Esophagus muscularis mucosa (tissue), 4 donors: ENCODE measurements at places on chromosomes 1 and 21.

DNA sequence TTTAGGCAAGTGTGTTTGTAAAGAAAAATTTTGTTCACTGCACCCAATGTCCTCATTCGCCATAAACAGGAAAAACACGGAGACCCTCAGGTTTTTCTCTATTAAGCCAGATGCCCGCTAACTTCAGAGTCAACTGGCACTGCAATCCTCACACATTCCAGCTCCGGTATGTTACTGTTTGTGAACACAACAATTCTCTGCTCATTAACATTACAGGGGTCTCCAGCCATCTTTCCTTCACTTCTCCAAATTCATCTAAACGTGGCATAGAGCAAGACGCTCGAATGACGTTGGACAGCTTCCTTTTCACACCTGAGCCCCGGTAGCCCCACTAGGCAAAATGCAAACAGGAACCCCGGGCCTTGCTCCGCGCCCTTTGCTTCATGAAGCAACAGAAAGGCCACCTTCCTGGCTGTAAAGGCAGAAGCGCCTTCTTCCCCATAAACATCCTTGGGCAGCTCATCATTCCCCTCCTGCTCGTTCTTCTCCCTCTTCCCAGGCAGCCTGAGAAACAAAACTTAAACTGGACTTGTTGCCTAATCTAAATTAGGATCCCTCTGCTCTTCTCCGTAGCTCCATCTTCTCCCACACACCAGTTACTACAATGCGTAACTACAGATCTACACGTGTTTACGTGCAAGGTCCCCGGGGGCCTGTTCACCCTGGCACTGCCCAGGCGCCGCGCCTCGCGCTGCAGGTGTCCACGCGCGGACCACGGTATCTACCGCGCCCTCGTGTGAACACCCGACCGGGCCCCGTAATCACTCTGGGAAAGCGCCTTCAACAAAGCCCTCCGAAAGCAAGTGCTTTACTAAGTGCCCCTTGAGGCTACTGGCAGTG, 1.2 kb downstream of the LBR start:
- DNase-seq: no peak

GRCh38 chr1:163813251-163813650, 491.5 kb downstream of the NUF2 start:
- DNase-seq: no peak

DNA sequence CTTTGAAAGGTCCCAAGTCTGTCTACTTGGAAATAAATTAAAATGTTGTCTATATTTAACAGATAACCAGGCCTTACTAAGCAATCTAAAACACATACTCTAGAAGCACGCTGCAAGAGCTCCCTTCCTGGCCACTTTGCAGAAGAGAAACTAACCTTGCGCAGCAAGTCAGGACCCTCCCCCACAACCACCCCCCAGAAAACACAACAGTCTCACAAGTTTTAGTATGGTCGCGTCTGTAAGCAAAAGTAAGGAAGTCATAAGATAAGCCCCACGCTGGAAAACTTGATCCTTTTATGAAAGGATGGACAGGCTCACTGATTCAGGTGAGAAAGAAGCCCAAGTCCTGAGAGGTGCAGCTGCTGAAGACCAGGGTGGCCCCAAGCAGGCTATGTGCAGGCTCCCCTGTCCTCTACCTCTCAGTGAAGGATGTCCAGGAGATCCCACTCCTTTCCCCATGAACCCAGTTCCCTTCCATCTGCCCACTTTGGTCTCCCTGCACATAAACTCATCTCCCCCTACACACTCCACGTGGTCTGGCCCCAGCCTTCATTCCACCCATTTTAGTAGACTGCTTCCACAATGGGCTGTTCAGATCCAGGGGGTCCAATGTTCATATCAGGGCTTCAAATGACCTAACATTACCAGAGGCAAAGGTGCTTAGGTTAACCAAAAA, 23.8 kb downstream of the HIVEP3 start:
- no peak for DNase-seq

DNA sequence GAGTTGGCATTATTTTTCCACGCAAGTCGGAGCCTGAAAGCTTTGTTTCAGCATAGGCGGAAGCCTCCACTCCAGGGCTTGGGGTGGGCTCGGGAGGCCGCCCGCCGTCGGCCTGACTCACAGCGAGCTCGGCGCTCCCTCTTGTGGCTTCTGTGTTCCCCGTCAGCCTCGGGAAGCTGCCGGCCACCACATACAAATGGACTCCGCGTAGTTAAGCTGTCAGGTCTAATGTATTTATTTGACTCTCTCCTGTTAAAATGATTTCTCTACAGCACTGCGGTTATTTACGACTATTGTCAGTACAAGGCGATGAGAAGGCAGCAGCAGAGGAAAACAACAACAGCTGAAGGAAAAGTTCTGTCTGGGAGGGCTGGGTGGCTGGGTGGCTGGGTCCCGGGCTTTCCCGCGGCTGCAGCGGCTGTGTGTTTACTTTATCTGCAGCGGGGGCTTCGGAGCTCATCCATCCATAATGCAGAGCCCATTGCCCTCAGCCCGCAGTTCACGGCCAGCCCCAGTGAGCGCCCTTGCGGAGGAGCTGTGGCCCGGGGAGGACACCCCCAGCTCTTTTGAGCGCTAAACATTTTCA, 375.7 kb upstream of the CAMK1G start:
- DNase-seq: no peak
